ENCODE measurements at places on chromosomes 3 and 15.

DNA sequence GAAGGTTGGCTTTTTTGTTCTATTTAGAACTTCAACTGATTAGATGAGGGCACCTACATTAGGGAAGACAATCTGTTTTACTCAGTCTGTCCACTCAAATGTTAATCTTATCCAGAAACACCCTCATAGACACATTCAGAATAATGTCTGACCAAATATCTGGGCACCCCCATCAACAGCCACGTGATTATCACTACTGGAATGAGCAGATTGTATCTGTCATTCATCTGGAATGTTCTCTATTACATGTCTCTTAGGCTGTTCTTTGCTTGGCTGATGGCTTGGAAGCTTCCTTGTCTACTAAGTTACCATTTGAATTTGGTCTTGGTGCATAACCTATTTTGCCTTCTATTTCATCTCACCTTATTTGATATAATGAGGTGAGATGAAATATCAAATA, 15.7 kb upstream of the LRRC58 start:
- no peak for DNase-seq

DNA sequence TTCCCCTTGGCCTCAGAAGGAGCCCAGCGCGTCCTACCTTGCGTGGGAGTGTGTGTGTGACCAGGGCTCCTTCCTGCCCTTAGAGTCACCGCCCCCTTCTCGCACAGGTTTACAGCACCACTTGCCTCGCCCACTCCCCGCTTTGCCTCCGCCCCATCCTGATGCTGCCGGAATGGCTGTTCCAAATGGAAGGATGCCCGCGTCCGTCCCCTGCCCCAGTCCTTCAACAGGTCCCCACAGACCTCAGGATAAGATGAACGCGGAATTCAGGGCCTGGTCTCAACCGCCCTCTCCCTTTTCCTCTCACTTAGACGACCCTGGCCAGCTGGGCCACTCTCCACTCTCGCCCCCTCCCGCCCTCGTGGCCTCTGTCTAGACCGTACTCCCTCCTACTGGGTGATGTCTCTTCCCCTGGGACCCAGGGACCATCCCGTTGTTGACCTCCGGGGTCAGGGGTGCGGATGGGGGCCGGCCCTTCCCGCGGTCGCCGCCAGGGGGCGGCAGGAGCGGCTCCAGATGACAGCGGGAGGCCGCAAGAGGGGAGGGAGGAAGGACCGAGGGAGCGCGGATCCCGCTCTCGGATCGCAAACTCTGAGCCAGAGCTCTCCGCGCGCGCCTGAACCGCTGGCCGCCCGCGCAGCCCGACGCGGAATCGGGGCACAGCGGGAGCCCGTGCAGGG, at the start of gene THSD4:
THSD4 (plus strand) TSS at position 585 of the 680 bp plus-strand sequence.
- DNase-seq, result peak; percentile 12

GRCh38 chr3:124810970-124811369, 76.2 kb downstream of the ITGB5 start:
- DNase-seq, result no peak

DNA sequence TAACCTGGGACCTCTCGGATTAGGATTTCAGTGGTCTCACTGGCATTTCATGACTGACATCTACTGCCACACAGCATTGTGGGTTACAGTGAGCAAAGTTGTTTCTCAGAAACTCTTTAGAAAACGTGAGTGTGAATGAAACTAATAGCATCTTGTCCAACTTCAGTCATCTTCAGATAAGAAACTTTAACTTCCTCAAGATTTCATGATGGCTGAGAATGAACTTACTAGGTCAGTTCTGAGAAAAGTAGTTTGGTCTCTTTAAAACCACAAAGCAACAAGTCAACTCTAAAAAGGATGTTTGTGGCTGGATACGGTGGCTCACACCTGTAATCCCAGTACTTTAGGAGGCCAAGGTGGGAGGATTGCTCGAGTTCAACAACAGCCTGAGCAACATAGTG, 14.2 kb upstream of the HOMER2 start:
- DNase-seq, result no peak

DNA sequence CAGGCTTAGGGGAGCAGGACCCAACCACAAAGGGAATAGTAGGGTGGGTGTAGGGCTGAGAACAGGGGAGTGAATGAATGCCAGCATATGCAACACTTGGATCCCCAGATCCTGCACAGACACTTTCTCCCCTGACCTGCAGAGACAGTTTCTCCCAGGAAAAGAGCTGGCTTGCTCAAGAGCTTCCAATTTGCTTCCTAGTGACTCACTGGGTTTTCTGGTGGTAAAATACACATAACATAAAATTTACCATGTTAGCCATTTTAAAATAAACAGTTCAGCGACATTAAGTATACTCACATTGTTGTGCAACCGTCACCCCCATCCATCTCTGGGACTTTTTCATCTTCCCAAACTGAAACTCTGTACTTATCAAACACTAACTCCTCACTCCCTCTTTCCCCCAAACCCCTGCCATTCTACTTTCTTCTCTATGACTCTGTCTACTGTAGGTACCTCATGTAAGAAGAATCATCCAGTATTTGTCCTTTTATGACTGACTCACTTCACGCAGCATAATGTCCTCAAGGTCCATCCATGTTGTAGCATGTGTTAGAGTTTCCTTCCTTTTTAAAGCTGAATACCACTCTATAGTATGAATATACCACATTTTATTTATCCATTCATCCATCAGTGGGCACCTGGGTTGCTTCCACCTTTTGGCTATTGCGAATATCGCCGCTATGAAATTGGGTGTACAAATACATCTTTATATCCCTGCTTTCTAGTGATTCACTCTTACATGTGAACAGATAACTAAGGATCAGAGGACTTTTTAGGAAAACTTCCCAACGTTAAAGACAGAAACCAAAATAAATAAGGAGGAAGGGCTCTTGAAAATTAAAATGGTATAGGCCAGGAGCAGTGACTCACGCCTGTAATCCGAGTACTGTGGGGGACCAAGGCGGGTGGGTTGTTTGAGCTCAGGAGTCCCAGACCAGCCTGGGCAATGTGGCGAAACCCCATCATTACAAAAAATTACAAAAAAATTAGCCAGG, 95.6 kb upstream of the TJP1 start:
- DNase-seq, result no peak

- no peak for DNase-seq
These were observed 95.8 kb upstream of the KLF13 start for GRCh38 chr15:31230630-31231485.

GRCh38 chr3:138694287-138695007, 85.9 kb downstream of the FAIM start:
- no peak for DNase-seq

- DNase-seq, result no peak
These were observed 261.1 kb upstream of the PDZRN3 start for GRCh38 chr3:73885862-73886261.

DNA sequence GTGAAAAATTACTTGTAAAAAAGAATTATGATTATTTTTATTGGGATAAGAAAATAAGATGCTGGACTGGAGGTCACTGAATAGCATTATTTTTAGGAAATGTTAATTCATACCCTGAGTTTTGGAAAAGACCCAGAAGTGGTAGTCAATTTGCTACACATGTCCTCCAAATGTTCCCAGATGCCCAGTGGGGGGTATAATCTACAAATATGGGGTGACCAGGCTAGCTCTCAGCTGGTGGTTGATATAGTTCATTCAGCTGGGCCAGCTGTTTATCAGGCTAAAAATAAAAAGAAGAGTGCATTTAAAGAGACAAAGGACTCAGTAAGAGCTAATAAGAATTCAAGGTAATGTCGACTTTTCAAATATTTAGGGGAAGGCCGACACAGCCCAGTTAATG, 402.0 kb upstream of the GOLIM4 start:
- DNase-seq, result no peak

- no peak for DNase-seq
These were observed 4.9 kb upstream of the MST1R start for GRCh38 chr3:49908373-49909199.

Data from CMK (cell line).